Mesothelial cell of epicardium (in vitro differentiated cells): ENCODE measurements at places on chromosomes 4 and X. TPM values are rescaled to one million over a fixed set of nuclear protein-coding genes. Genes with fewer than 3 reads are reported as not detected.

FAM241A gene
- total RNA-seq = 0.20 to 0.35 TPM (median 0.27 TPM) in 3 replicates

DNA sequence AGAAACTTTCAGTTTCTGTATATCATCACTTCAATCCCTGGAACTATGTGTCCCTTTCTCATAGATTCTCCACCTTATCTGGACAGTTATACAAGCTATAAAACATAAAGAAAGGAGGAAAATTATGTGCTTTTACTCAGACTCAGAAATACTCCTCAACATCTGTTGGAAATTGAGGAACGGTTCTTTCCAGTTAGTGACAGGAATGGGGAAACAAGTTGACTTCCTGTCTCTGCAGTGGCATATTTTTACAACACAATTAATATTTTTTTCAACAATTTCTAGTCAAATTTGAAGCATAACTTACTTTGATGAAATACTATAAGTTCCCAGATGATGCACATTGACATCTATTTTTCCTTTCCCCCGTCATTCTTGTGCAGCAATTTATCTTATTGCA is 27.9 kb downstream of the ABHD18 start:
- H3K27me3 ChIP-seq = no peaks in the 10 kb centered on the region
- peak overlapping the region; percentile 30 for H3K27ac ChIP-seq
- no peaks in the 10 kb centered on the region for H3K4me1 ChIP-seq
- H3K4me3 ChIP-seq = no peak overlapping the region
- peaks cover 39% of the 10 kb centered on the region for H3K36me3 ChIP-seq
- DNase-seq = no peak

DNA sequence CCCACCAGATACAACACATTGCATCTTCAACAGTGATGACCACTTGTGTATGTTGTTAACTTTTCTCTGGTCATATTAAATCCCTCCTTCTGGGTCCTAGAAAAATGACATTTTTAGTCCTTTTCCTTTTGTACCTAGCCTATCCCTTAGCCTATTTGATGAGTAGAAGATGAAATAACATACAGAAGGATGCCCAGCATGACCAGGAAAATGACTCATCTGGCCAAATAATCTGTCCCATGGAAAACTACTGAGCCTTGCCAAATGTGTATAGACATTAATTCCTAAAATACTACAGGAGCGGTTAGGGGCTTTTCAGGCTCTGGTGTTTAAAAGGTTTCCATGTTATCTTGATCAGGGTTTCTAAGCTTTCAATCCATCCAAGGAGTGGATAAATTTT is 129.0 kb upstream of the KCNIP4 start:
- DNase-seq = no peak
- no peaks in the 10 kb centered on the region for H3K27me3 ChIP-seq
- H3K4me1 ChIP-seq = no peaks in the 10 kb centered on the region
- H3K36me3 ChIP-seq = no peaks in the 10 kb centered on the region
- H3K27ac ChIP-seq = no peak overlapping the region
- H3K4me3 ChIP-seq = no peak overlapping the region

- peak; percentile 71 for DNase-seq
- peak overlapping the region; percentile 99 for H3K27ac ChIP-seq
- H3K27me3 ChIP-seq = no peaks in the 10 kb centered on the region
- H3K4me1 ChIP-seq = peaks cover 36% of the 10 kb centered on the region
- H3K4me3 ChIP-seq = peak overlapping the region; percentile 90
Measured at GRCh38 chr4:86594559-86595425, 677 bp downstream of the PTPN13 start.

GRCh38 chr4:78609580-78609979 is 58.0 kb downstream of the ANXA3 start:
- H3K27ac ChIP-seq = no peak overlapping the region
- no peak overlapping the region for H3K4me3 ChIP-seq
- peaks cover 21% of the 10 kb centered on the region for H3K36me3 ChIP-seq

GRCh38 chrX:51420610-51421009 is 75.8 kb downstream of the NUDT11 start:
- no peaks in the 10 kb centered on the region for H3K4me1 ChIP-seq
- no peak overlapping the region for H3K4me3 ChIP-seq
- no peak for DNase-seq
- no peaks in the 10 kb centered on the region for H3K36me3 ChIP-seq
- no peak overlapping the region for H3K27ac ChIP-seq
- H3K27me3 ChIP-seq = no peaks in the 10 kb centered on the region

- no peaks in the 10 kb centered on the region for H3K36me3 ChIP-seq
- DNase-seq = no peak
- no peaks in the 10 kb centered on the region for H3K27me3 ChIP-seq
- no peak overlapping the region for H3K27ac ChIP-seq
Measured at GRCh38 chr4:19596342-19596741, 655.4 kb upstream of the SLIT2 start.

MAGEA11 gene
- not detected in 3 replicates for total RNA-seq

IRS4 gene
- total RNA-seq = 2.2 to 2.7 TPM (median 2.2 TPM) in 3 replicates

GRCh38 chrX:96619588-96619987 is 65.1 kb upstream of the DIAPH2 start:
- no peaks in the 10 kb centered on the region for H3K27me3 ChIP-seq
- H3K4me1 ChIP-seq = peaks cover 14% of the 10 kb centered on the region
- no peak overlapping the region for H3K27ac ChIP-seq
- no peaks in the 10 kb centered on the region for H3K36me3 ChIP-seq
- DNase-seq = no peak

- no peaks in the 10 kb centered on the region for H3K36me3 ChIP-seq
- peaks cover 9% of the 10 kb centered on the region for H3K4me1 ChIP-seq
- no peak within 1 kb of the TSS for H3K27ac ChIP-seq
- H3K4me3 ChIP-seq = peak within 1 kb of the TSS; percentile 73
Measured at GRCh38 chr4:72031868-72032608, at the start of gene NPFFR2. Gene NPFFR2 (plus strand): TSS chr4:72032000. CDS start chr4:72128592, 96,592 bp downstream.

RCHY1 gene
- 40.5 to 44.6 TPM (median 42.9 TPM) in 3 replicates for total RNA-seq

DNA sequence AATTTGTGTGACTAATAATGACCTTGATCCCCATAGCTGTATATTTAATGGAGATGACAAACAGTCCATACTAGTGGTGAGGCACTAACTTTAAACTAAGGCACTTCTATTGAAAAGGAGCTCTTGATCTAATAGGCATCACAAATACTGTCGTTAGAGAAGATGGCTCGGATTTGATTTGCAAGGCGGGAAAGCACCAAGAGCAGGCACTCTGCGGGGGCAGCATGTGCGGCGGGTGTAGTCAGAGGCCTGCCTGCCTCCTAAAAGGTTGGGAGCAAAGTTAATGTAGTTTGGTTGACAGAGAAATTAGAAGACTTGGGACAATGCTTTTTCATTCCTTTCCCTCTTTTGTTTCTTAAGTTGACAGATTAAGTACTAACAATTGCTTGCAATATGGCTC is 278.8 kb downstream of the CFAP299 start:
- no peak overlapping the region for H3K27ac ChIP-seq
- H3K4me3 ChIP-seq = no peak overlapping the region
- DNase-seq = no peak
- no peaks in the 10 kb centered on the region for H3K36me3 ChIP-seq
- peaks cover 18% of the 10 kb centered on the region for H3K4me1 ChIP-seq

DNA sequence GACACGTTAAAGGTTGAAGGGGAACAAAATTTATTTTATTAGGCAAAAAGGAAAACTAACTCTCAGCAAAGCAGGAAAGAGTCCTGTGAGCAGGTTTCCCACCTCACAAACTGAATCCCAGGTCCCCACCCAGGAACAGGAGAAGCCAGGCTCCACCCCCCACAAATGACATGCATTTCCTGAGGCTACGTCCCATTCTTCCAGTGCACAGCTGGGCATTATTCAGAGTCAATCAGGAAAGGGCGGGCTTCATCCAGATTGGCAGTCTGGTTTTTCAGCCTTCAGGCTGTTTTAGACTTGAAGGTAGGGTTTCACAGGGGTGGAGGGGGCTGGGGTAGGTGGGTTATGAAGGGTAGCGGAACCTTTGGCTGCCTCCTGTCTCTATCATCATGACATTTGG is 11.9 kb upstream of the ASIC5 start:
- H3K4me3 ChIP-seq = no peak overlapping the region
- no peak overlapping the region for H3K27ac ChIP-seq
- no peak for DNase-seq
- no peaks in the 10 kb centered on the region for H3K27me3 ChIP-seq

GRCh38 chr4:141932490-141932889 is 296.1 kb downstream of the IL15 start:
- no peaks in the 10 kb centered on the region for H3K27me3 ChIP-seq
- H3K4me1 ChIP-seq = no peaks in the 10 kb centered on the region
- H3K27ac ChIP-seq = no peak overlapping the region
- H3K36me3 ChIP-seq = peaks cover 2% of the 10 kb centered on the region

HPGDS gene
- total RNA-seq = not detected in 3 replicates

DNA sequence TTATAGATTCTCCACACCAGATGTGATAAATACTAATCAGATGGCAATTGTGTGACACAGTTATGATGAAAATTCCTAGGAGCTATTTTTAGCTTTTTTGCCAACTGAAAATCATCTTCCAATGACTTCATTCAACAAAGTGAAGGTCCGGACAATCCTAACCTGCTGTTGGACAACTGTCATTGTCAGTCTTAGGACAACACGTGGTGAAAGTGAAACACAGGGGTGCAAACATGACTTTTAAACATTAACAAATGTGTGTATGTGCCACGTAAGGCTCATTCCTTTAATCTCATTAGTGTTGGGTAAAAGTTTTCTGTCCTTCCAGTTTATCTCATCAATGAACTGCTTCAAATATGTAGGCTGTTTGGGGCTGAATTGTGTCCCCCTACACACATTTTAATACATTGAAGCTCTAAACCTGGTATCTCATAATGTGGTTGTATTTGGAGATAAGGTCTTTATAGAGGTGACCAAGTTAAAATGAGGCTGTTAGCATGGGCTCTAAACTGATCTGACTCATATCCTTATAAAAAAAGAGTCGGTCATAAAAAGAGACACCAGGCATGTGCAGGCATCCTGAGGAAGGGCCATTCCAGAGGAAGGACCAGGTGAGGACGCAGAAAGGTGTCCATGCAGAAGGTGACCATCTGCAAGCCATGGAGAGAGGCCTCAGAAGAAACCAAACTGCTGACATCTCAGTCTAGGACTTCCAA is 41.2 kb upstream of the SMAD1 start:
- H3K36me3 ChIP-seq = no peaks in the 10 kb centered on the region
- no peak overlapping the region for H3K4me3 ChIP-seq
- no peak overlapping the region for H3K27ac ChIP-seq
- no peak for DNase-seq
- H3K4me1 ChIP-seq = peaks cover 28% of the 10 kb centered on the region
- H3K27me3 ChIP-seq = no peaks in the 10 kb centered on the region

GRIA3 gene
- 1.9 to 2.8 TPM (median 2.3 TPM) in 3 replicates for total RNA-seq

CHRDL1 gene
- 6.3 to 6.9 TPM (median 6.6 TPM) in 3 replicates for total RNA-seq

GSX2 gene
- not detected in 3 replicates for total RNA-seq

GRCh38 chrX:119187298-119187697 is 48.8 kb upstream of the PGRMC1 start:
- H3K36me3 ChIP-seq = no peaks in the 10 kb centered on the region
- H3K4me3 ChIP-seq = no peak overlapping the region
- peaks cover 4% of the 10 kb centered on the region for H3K4me1 ChIP-seq
- H3K27me3 ChIP-seq = no peaks in the 10 kb centered on the region
- no peak for DNase-seq

DNA sequence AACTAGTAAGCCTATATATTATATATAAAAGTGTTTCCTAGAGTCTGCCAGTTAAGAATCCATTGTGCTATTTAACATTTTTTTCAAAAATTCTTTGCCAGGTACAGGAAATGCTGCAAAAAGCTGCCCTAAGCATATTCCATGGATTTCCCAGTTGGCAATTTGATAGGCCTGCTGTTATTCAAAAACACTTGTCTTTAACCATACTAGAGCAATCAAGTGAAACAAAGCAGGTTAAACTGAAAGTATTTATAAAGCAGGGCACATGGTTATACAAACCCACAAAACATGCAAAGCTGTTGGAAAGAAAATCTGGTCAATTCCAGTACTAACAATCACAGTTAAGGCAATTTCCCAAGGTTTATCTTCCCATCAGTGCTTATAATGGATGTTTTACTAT is 159.9 kb downstream of the UNC5C start:
- peaks cover 15% of the 10 kb centered on the region for H3K36me3 ChIP-seq
- DNase-seq = no peak
- no peaks in the 10 kb centered on the region for H3K27me3 ChIP-seq
- H3K4me3 ChIP-seq = no peak overlapping the region
- peaks cover 41% of the 10 kb centered on the region for H3K4me1 ChIP-seq
- H3K27ac ChIP-seq = no peak overlapping the region

GPR50 gene
- 0.25 to 0.65 TPM (median 0.64 TPM) in 3 replicates for total RNA-seq

- H3K4me3 ChIP-seq = peak overlapping the region; percentile 69
- H3K4me1 ChIP-seq = peaks cover 37% of the 10 kb centered on the region
Measured at GRCh38 chrX:134544513-134545151, 84.7 kb downstream of the HPRT1 start.

DNA sequence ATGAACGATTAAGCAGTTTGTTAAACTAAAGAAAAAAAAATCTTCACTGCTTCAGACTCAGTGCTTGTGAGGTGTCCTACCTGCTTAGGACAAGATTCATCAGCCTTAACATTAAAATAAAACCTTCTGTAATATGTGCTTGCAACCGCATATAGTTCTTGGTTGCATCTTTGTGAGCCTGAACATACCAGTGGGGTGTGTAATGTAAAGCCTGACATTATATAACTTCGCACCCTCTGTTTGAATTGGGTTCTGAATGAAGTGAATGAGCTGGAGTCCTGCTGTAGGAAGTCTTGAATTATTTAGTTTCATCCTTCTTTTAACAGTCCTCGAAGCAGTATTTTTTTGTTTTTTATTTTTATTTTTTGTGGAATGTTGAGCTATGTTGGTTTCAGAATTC is 3.1 kb downstream of the KDM6A start:
- DNase-seq = no peak
- H3K4me1 ChIP-seq = peaks cover 6% of the 10 kb centered on the region
- peak overlapping the region; percentile 56 for H3K4me3 ChIP-seq
- peaks cover 2% of the 10 kb centered on the region for H3K36me3 ChIP-seq

- H3K27ac ChIP-seq = no peak overlapping the region
- no peak for DNase-seq
- peaks cover 36% of the 10 kb centered on the region for H3K36me3 ChIP-seq
- no peak overlapping the region for H3K4me3 ChIP-seq
Measured at GRCh38 chrX:1418901-1419544, 27.1 kb upstream of the SLC25A6 start.

- H3K4me3 ChIP-seq = no peak overlapping the region
- H3K27me3 ChIP-seq = peaks cover 5% of the 10 kb centered on the region
- no peak for DNase-seq
- H3K36me3 ChIP-seq = no peaks in the 10 kb centered on the region
Measured at GRCh38 chr4:129336457-129337227, 240.7 kb downstream of the C4orf33 start.

TENM3 gene
- total RNA-seq = 104 to 107 TPM (median 106 TPM) in 3 replicates

- H3K4me3 ChIP-seq = no peak overlapping the region
- DNase-seq = no peak
- H3K27ac ChIP-seq = no peak overlapping the region
- H3K27me3 ChIP-seq = no peaks in the 10 kb centered on the region
Measured at GRCh38 chr4:53558065-53558801, 33.1 kb downstream of the LNX1 start.

- H3K4me1 ChIP-seq = peaks cover 16% of the 10 kb centered on the region
- H3K36me3 ChIP-seq = peaks cover 11% of the 10 kb centered on the region
- no peaks in the 10 kb centered on the region for H3K27me3 ChIP-seq
- H3K4me3 ChIP-seq = no peak overlapping the region
- no peak overlapping the region for H3K27ac ChIP-seq
Measured at GRCh38 chr4:141121101-141121500, 12.2 kb downstream of the RNF150 start.

SPANXC gene
- total RNA-seq = 0.82 TPM in 1 of 3 replicates, not detected in the others

PCDH19 gene
- 6.8 to 9.4 TPM (median 8.0 TPM) in 3 replicates for total RNA-seq

FAM149A gene
- 12.2 to 16.1 TPM (median 13.6 TPM) in 3 replicates for total RNA-seq
